ENCODE measurements at places on chromosomes 12 and 14. TPM values are rescaled to one million over a fixed set of nuclear protein-coding genes. Genes with fewer than 3 reads are reported as not detected.
A peak's percentile ranks its signal among the peaks of the same experiment; 100 is the strongest.

The HCAR1 gene
- not detected for total RNA-seq

DNA sequence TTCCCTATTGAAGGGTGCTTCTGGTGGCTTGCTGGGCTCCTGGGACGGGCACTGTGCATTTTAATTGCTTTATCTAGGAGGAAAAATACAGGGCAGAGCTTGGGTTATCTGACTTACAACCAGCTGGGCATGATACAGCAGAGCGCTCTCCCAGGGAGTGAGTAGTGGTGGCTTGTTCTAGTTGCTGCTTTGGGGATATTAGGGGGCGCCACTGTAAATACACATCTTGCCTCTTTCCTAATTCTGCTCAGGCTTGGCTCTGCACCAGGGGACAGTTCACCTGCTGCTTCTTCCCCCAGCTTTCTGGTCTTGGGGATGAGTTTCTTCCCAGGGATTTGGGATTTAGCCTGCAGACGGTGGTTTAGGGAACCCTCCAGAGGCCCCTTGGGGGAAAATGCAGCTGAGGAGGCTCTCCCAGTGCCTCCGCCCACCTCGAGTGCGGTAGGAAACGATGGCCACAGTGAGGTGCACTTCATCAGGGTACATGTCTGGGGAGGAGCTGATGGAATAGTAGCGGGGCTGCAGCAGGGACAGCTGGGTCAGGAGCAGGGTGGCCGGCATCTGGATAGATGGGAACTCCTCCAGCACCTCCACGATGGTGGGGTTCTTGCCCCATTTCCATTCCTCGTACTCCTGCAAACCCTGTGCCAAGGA is 36.9 kb upstream of the FBXO21 start:
- H3K4me3 ChIP-seq, result no peak overlapping the region
- no peaks in the 10 kb centered on the region for H3K36me3 ChIP-seq
- H3K4me1 ChIP-seq, result no peaks in the 10 kb centered on the region
- H3K27ac ChIP-seq, result no peak overlapping the region
- no peak for DNase-seq

DNA sequence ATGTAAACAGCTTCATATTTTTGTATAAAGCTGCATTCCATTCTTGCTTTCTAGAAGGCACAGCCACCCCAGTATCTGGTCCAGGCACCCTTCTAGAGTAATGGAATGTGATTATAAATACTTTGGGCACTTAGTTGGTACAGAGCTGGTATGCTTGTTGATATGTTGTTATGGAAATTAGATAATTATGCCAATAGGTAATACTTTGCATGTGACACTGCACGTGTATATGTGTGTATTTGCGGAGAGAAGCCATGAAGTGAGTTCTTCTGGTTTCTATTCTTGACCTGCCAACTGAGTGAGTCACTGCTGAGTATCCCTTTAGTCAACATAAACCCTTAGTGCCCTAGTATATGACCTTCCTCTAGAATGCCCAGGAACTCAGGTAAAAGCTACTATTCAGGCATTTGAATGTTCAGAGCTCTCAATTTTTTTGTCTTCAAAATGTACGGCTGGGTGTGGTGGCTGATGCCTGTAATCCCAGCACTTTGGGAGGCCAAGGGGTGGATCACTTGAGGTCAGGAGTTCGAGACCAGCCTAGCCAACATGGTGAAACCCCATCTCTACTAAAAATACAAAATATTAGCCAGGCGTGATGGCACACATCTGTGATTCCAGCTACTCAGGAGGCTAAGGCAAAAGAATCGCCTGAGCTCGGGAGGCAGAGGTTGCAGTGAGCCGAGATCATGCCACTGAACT is 6.2 kb upstream of the TCP11L2 start:
- peaks cover 32% of the 10 kb centered on the region for H3K4me1 ChIP-seq
- no peaks in the 10 kb centered on the region for H3K27me3 ChIP-seq
- H3K27ac ChIP-seq, result peak overlapping the region; percentile 59
- DNase-seq, result no peak
- H3K4me3 ChIP-seq, result no peak overlapping the region
- H3K36me3 ChIP-seq, result no peaks in the 10 kb centered on the region

GRCh38 chr12:2360630-2361170 is 307.9 kb downstream of the CACNA1C start:
- H3K4me3 ChIP-seq, result no peak overlapping the region
- H3K4me1 ChIP-seq, result peaks cover 36% of the 10 kb centered on the region
- H3K27ac ChIP-seq, result no peak overlapping the region
- no peak for DNase-seq
- no peaks in the 10 kb centered on the region for H3K27me3 ChIP-seq

Data from chondrocyte (in vitro differentiated cells).